Stimulated activated CD8-positive, alpha-beta memory T cell treated with anti-CD3 and anti-CD28 coated beads, Interleukin-7, amount 100 ng/mL, for 24 hours (primary cell): ENCODE measurements at places on chromosomes 3 and 15.

DNA sequence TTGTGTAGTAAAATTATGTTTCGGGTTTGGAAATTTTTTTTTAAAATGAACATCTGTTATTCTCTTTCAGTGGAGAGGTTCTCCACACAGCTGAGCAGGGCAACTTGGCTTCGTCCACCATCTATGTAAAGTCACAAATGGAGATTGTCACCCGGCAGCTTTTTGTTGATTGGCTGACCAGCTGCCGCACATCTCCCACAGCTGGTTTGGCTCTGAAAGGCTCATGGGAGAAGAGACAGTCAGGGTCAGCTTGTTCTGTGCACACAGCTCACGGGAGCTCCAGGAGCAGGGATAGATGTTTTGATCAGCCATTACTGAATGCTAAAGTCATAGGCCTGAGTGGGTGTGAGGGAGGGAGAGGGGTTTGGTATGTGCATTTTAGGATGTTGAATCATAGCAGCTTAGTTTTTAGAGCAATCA lies 12.9 kb upstream of the CCDC80 start:
- no peak for DNase-seq

DNA sequence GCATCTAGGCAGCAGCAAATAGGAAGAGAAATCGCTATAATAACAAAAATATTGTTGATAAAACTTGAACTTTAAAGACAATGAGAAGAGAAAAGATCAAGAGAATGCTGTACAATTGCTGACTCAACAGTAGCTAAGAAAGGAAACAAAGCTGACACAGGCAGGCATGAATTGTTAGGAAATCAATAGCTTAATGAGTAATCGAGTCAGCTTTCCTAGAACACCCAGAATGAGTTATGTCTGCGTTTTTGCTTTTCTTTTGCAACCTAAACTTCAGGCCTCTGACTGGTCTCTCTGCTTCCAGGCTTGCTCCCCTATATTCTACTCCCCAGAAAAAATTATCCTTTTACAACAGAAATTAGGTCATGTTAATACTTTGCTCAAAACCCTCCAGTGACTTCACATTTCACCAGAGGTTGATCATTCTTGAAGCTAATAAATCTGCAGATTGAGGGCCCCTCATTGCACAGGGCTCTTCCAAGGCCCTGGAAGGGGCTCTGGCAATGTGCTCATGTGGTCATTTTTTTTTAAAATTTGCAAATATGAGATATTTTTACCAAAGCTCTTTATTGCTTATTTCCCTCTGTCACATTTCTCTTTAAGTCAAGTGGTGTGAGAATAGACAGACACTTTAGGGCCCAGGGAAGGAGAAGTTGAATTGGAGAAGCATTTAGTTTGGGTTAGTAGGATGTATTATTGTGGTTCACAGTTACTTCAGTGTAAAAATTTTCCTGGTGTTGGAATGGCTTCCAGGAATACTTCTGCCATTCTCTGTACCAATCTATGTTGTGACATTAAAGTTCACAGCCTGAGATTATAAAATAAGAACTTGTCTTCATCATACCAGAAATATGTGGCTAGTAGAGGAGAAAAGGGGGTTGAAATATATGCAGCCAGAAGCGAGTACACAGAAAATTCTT lies 116.3 kb downstream of the TMCO5A start:
- DNase-seq, result no peak

- no peak for DNase-seq
These were observed 417.0 kb downstream of the ROBO2 start for GRCh38 chr3:77456906-77457305.

GRCh38 chr3:157135671-157136396 lies 24.1 kb downstream of the CCNL1 start:
- no peak for DNase-seq

DNA sequence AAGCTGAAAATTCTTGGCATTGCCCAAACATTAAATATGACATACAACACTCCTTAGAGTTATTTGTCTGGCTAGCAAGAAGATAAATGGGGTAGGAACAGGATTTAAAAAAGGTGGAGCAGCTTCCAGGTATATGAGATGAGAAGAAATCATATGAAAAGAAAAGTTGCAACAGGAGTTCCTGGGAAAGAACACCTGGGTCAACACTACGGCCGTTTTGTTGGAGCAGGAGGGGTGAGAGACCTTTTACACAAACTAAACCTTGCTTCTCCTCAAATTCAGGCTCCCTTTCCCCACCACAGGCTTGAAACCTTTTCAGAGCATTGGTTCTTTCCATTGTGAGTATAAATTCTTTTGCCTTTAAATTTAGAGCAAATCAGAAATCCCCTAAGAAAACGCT lies 18.8 kb upstream of the GUCA1C start:
- no peak for DNase-seq
